GM19239 (cell line): ENCODE measurements at places on chromosomes 6 and 20.
A peak's percentile ranks its signal among the peaks of the same experiment; 100 is the strongest.

GRCh38 chr6:141925001-141925400, 207.7 kb upstream of the GJE1 start:
- DNase-seq = no peak

DNA sequence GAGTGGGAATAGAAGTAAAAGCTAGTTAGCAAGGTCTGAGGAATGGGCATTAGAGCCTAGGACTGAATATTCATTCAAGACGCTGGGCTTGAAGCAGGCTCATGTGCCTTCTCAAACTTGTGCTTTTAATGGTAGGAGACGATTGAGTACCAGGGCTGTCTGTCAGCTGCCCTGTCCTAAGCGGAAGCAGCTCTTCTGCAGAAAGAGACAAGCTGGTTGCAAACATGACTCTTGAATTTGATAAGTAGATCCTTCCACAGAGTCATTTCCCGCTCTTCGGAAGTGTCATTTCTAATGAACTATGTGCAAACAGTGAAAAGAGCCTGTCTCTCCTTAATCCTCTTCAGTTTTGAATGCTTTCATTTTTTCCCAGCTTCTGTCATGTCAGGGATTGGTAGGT, 176.4 kb downstream of the TFAP2B start:
- no peak for DNase-seq

- peak; percentile 65 for DNase-seq
Observed at GRCh38 chr6:106360410-106360988, at the start of gene CRYBG1. Gene CRYBG1, plus strand, starts transcription at chr6:106360717. Its CDS starts 192 bp downstream, at chr6:106360909.

GRCh38 chr6:53735896-53736295, 58.9 kb upstream of the LRRC1 start:
- DNase-seq = no peak

GRCh38 chr20:46000262-46000996, 8.3 kb upstream of the MMP9 start:
- no peak for DNase-seq
